Suppressor macrophage (primary cell): ENCODE measurements at places on chromosomes 7 and 10.

GRCh38 chr7:391961-392524, 102.1 kb downstream of the FOXL3 start:
- no peak for DNase-seq

DNA sequence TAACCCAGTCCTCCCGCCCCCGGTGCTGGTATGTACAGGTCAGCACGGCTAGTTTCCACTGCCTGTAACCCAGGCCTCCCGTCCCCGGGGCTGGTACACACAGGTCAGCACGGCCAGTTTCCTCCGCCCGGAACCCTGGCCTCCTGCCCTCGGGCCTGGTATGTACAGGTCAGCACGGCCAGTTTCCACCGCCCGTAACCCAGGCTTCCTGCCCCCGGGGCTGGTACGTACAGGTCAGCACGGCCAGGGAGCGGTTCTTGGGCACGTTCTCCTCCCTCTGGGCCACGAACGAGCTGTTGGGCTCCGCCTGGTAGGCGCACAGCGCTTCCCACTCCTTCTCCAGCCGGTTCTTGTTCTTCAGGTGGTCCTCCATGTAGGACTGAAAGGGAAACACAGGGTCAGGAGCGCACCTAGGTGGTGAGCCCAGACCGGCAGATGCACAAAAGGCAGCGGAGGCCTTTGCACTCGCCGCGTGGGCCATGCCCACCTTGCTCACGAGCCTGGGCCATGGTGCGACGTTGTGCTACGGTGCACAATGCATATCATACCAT, 284.4 kb downstream of the DNAJB6 start:
- DNase-seq: no peak

- no peak for DNase-seq
These were observed 247.7 kb downstream of the AHR start for GRCh38 chr7:17546189-17546588.

GRCh38 chr7:14275356-14275755, 285.9 kb upstream of the ETV1 start:
- no peak for DNase-seq

- DNase-seq: no peak
These were observed 7.1 kb upstream of the C10orf105 start for GRCh38 chr10:71726580-71727104.

- no peak for DNase-seq
These were observed 174.2 kb upstream of the TCERG1L start for GRCh38 chr10:131485732-131486131.

- DNase-seq: no peak
These were observed 90.8 kb downstream of the ZFAND4 start for GRCh38 chr10:45581582-45582385.

DNA sequence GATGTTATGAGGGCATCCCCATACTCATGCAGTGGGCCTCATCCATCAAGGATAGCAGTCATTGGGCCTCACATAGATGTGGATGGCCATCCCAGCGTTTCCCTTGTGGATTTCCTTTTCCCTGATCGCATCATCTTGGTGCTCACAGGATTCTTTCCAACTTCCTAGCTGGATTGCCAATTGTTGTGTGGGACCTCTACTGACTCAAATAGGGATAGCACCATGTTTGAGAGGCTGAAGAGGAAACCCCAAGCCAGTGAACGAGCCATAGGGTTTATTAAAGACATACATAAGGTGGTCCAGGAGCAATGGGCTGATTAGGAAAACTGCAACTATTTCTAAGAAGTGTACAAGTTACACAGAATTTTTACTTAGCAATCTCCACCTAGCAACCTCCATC, 21.8 kb downstream of the ASZ1 start:
- no peak for DNase-seq

GRCh38 chr10:61211468-61211867, 241.7 kb downstream of the TMEM26 start:
- DNase-seq: no peak

DNA sequence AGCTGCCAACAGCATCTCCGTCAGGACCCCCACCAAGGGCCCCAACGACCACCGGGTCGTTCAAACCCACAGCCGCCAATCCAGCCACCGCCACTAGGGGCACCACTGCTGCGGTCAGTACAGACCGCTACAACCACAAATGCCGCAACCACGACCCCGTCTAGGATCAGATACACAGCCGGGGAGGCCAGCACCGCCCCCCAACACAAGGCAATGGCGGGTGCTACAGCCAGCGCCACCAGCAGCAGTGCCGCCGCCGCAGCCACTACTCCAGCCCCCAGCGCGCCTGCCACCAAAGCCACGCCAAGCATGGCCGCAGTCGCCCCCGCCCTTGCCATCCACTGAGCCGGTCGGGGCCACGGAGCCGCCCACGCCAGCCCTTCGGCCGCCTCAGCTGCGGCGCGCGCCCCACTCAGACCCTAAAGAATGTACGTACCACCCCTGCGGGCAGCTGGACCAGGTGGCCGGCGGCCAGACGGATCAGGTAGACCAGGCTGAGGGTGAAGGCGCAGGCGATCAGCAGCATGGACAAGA, 473 bp downstream of the CYP51A1 start:
- peak; percentile 86 for DNase-seq

GRCh38 chr7:26937306-26937705, 72.9 kb upstream of the SKAP2 start:
- DNase-seq: no peak

DNA sequence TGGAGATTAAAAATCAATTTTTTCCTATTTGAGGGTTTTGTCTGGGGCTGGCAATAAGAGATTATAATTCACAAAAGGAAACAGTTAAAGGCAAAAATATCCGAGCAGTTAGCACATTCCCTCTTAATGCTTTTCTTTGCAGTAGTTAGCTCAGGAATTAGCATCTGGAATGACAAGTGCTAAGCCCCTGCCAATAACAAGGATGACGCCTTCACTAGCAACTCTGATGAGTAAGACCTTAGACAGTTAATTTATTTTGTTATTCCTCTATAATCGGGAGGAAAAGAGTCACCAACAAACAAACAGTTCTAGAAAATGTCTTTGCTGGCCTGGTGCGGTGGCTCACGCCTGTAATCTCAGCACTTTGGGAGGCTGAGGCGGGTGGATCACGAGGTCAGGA, 151.3 kb downstream of the TRIL start:
- DNase-seq: no peak

DNA sequence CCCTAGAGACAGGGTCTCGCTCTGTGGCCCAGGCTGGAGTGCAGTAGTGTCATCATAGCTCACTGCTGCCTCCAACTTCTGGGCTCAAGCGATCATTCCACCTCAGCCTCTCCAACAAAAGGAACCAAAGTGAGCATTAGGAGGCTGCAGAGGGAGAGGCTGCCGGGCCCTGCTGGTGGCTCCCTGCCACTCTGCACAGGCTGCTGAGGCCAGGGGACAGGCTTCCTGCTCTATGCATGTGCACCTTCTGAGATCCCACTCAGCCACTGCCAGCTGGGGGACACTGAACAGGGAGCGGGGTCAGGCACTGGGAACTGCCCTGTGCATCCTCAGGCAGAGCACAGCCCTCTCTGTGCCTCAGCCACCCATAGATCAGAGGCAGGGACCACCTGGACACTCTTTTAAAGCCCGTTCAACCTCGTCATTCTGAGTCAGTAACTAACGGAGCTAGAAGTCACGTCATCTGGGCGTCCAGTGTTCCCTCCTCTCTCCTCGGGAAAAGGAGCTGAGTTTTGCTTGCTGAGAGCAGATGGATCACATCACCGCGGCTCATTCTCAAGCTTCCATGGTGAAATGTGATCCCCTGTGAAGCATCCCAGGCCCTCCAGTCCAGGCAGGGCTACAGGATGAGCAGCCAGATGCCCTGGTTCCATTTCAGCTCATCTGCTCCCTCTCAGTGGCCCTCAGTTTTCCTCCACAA, 109.6 kb downstream of the MYL10 start:
- no peak for DNase-seq

- no peak for DNase-seq
These were observed 38.8 kb downstream of the AKR1D1 start for GRCh38 chr7:138115047-138115446.

- DNase-seq: no peak
These were observed 122.6 kb downstream of the ITIH5 start for GRCh38 chr10:7544203-7544602.

- peak; percentile 80 for DNase-seq
These were observed 264.0 kb upstream of the PRKCQ start for GRCh38 chr10:6843894-6844650.

DNA sequence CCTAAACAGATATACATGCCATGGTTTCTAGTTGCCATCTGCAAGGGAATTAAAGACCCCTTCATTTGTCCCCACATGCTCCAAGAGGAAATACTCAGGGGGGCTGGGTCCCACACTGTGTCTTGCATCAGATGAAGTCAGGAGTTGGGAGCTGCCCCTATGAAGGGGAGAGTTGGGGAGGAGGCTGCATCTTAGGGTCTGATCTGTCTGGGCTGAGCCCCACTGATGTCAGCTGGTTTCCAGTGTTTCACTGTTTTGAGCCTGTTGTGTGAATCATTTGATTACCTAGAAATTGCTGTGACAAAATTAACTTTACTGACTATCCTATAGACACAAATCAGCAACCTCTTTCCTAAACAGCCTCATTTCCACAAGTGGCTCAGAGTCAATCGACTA, 4.9 kb upstream of the ADCY1 start:
- DNase-seq: no peak

DNA sequence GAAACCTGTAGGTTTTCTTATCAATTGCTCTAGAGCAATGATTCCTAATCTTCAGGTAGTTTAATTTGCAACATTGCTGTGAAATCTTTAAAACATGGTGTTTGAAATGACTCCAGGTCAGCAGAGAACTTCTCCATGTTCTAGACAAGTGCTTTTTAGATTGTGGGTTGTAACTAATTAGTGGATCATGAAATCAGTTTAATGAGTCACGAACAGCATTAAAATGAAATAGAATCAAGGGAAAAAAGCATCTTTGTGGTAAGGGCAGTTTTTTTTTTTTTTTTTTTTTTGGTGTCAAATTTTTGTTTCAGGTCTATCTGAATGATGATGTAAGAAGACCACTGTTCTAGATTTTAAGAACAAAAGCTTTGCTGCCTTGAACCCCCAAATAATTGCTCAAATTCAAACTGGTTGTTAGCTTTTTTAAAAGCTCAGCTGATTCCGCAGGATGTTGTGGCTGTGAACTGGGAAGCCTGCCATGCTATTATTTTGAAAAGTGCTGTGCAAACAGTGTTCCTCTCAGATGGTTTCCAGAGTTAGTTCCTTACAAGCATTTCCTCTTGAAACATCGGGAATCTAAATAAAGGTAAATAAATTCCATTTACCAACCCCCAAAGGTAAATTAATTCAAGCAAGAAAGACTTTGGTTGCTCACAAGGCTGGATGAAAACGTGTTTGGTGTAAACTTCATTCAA, 13.1 kb upstream of the PDK4 start:
- DNase-seq: peak; percentile 49

DNA sequence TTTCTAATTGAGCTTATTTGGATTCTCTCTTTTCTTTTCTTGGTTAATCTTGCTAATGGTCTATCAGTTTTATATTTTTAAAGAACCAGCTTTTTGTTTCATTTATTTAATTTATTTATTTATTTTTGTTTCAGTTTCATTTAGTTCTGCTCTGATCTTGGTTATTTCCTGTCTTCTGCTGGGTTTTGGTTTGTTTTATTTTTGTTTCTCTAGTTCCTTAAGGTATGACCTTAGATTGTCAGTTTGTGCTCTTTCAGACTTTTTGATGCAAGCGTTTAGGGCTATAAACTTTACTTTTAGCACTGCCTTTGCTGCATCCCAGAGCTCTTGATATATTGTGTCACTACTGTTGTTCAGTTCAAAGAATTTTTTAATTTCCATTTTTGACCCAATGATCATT, 149.7 kb upstream of the SLC25A13 start:
- no peak for DNase-seq

- DNase-seq: no peak
These were observed 573.2 kb downstream of the GLRX3 start for GRCh38 chr10:130709415-130709814.

DNA sequence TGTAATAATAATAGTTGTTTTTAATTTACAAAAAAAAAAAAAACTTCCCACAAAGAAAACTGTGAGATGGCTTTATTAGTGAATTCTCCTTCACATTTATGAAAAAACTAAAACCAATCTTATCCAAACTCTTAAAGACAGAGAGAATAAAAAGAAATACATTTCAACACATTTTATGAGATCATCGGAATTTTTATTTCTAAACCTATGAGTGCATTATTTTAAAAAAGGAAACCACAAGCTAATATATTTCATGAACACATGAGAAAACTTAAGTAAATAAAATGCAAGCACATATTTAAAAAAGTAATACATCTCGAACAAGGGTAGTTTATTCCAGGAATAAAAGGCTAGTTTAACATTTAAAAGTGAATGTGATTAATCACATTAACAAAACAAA, 31.5 kb downstream of the C7orf25 start:
- peak; percentile 19 for DNase-seq

DNA sequence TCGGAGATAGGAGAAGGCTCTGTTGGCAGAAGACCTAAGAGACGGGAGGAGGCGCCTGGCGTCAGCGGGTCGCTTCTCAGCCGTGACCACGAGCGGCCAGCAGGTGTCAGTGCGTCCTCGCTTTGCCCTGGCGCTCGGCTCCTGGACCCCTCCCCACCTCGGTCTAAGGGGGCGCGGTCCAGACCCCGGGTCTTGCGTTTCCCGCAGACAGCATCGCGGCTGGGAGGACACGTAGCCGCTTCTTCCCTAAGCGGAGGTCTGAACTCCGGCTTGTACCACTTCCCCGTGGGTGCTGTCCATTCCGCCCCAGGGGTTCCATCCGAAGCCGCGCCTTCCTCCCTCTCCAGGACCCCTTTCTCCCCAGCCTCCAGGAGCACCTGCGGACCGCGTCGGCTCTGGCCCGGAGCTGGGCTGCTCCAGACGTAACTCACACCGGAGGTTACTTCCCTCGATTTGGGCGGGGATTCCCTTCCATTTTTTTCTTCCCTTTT, 593 bp upstream of the ADRA2A start:
- DNase-seq: peak; percentile 59
